ENCODE measurements at places on chromosomes 7 and 10.
A peak's percentile ranks its signal among the peaks of the same experiment; 100 is the strongest.

- peak; percentile 51 for DNase-seq
These were observed 159.3 kb downstream of the BMPER start for GRCh38 chr7:34064519-34065158.

DNA sequence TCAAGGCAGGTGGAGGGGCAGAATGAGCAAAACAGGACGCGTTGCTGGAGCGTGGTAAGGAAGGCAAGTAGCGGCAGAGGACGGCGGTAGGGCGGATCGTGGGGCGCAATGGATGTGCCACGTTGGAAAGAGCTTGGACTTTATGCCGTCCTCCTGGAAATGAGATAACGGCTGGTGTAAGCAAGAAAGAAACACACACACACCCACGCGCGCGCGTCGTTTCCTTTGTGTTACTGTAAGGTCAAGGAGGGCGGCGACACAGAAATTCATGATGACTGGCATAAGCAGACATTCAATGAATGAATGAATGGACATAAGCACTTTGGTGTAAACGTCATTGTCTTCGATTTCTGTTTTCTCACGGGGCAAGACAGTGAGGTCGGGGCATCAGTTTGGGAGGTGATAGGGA, 683 bp upstream of the ENTPD7 start:
- DNase-seq = no peak

GRCh38 chr7:80017101-80017698, 117.4 kb upstream of the GNAI1 start:
- DNase-seq = no peak

- no peak for DNase-seq
These were observed 154.0 kb downstream of the TRIL start for GRCh38 chr7:28804157-28804556.

- DNase-seq = no peak
These were observed 3.5 kb downstream of the CTBP2 start for GRCh38 chr10:125156739-125157480.

DNA sequence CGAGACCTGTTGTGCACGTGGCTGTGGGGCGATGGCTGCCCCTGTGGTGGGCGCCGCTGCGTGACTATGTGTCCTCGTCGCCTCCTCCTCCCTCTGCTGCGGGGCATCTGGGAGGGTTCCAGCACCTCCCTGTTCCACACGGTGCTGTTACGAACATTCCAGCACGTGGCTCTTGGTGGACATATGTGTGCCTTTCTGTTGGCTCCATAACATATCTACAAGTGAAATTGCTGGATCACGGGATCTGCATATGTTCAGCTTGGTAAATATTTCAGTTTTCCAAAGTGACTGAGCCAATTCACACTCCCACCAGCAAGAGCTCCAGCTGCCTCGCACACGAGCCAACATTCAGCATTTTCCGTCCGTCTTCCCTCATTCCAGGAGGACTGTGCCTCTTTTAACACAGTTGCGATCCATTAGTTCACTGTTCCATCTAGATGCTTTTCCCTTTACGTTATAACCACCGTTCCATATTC, 25.1 kb downstream of the SNX8 start:
- DNase-seq = peak; percentile 83

All from left hindlimb (tissue), 1 donor.